NCI-H1436 treated with DMSO at 0.1 percent for 48 hours (cell line): ENCODE measurements at places on chromosomes 7 and 10.

- DNase-seq: no peak
Observed at GRCh38 chr10:10130686-10131085, 887.0 kb upstream of the CELF2 start.

DNA sequence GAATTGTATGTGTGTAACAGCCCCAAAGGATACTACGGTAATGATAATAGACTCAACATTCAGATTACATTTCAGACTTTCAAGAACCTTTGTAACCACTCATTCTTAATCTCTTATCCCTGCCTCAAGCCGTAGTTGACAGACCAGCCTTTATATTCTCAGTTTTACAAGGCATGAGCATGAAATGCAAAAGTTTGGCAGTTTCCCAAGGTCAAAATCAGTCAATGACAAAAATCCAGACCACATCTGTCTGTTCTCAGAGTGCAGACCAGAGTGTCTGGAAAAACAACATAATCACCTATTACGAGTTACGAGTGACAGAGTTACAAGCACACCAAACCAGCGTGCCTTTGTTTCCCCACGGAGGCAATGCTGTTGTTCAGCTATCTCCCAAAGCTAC is 178.6 kb upstream of the LRGUK start:
- DNase-seq: no peak

DNA sequence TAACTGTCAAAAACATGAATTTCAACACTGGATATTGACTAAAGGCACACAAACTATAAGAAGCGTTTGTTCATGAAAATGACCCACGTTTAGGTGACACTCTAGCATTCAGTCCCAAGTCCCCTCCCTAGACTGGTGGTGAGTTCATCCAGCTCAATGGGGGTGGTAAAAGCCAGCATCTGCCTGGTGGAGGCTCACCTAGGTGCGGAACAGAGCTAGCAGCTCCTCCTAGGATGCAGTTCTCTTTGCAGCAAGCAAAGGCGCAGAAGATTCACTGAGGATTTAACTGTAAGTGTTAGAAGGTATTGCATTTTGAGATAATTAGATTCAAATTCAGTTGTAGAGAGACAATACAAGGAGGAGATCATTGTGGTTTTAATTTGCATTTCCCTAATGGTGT is 87.6 kb downstream of the VSTM2A start:
- DNase-seq: no peak

GRCh38 chr10:93436591-93437085 is 45.5 kb downstream of the MYOF start:
- DNase-seq: no peak
